ENCODE measurements at places on chromosomes 12 and 14.
A peak's percentile ranks its signal among the peaks of the same experiment; 100 is the strongest.

- DNase-seq = peak; percentile 59
Measured at GRCh38 chr14:23562822-23563472, 4.6 kb downstream of the AP1G2 start.

DNA sequence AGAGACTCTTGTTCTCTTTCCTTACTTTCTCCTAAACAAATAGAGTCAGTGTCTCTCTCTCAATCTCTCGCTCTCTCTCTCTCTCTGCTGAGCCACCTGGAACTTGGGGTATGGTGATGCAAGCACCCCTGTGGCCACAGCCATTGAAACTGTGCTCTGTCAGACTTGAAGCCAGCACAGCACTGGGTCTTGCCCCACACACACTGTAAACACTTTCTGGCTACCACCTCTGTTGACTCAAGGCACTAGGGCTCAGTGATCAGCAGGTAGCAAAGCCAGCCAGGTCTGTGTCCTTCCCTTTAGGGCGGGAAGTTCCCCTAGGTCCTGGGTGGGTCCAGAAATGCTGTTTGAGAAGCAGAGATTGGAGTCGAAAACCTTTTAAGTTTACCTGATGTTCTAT lies 125.9 kb upstream of the GARIN6 start:
- DNase-seq = no peak

GRCh38 chr12:51869496-51869865 lies 18.4 kb upstream of the ANKRD33 start:
- no peak for DNase-seq

DNA sequence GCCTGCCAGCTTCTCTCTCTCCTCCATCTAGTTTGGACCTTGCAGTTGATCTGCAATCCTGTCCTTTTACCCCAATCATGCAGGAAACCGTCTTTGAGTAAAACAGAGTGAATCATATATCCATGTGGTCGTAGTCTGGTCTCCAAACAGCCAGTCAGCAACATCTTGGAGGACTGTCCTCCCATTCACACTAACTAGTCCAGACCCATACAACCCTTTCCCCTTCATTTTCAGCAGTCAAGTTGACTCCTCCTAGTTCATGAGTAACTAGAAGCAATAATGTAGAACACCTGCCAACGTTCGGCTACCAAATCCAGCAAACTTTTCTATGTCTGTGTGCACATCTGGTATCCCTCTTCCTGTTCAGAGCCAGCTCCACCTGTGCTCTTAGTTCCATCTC lies 10.8 kb upstream of the BIN2 start:
- no peak for DNase-seq

Data from trophoblast cell (in vitro differentiated cells and primary cell).